Pulmonary artery endothelial cell (primary cell): ENCODE measurements at places on chromosomes 5 and 9. TPM values are rescaled to one million over a fixed set of nuclear protein-coding genes. Genes with fewer than 3 reads are reported as not detected.

GRCh38 chr9:14400658-14400995 is 86.7 kb upstream of the NFIB start:
- peak; percentile 68 for DNase-seq

DNA sequence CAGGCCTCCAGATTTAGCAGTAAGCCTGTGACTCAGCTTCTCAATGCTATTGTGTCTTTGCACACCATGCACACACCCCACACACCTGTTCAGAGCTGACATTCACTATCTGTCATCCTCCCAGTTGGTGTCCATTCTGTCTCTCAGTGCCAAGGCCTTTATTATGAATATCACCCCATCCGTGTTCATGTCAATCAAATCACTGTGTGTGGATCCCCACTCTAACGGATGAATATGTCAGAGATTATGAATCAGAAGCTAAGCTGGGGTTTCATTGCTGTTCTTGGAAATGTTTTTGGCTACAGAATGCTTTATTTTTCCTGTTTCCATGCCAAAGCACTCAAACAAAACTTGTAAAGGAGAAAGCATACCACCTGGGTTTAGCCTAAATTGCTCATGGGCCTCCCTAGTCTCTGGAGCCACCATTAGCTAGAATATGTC is 9.4 kb upstream of the MAMDC2 start:
- DNase-seq: no peak

DNA sequence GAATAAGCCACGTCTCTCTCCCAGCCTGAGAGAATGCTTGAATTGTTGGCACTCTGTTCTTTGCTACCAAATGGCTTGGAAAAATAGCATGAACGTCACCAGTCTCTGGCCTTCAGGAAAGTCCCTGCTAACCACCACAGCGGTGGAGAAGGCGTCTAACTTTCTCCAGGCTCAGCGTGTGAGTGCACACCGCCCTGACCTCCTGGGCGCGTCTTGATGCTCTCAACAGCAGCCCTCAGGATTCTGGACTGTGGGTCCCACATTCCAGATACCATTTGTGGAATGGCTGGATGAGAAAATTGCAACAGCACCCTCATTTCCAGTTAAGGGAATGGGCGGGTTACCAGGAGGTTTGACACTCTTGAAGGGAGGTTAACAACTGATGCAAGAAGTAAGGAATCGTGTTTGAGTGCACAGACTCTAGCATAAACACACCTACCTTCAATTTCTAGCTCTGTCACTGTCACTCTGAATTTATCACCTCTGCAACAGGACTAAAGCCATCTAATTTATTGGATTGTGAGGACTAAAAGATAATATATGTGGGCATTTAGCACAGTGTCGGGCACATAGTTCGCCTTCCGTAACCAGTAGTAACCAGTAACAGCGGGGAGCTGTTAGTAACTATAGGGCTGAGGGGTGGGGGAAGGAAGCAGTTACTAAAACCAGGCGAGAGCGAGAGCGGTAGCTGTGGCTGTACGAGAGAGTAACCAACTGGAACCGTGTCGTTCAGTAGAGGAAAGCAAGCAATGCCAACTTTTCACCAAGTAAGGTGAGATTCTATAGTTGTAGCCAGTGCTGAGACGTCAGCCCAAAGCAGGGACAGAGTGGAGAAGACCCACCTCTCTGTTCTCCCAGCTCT is 807 bp upstream of the PLGRKT start:
- no peak for DNase-seq

DNA sequence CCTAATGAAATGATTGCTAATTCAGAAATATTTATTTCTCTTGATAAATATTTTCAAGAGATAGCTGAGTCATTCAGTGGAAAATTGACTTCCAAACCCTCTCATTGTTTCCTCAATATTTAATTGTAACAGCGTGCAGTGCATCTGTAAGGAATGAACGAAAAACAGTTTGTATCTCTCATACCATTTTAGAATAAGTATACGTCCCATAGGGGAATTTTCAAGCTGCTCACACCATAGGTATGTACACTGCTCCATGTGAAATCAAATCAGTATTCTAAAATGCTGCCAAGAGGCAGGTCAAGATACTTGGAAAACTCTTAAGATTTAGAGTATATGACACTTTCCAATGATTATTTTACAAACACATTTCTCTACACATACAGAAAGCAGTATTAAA is 202.2 kb downstream of the ARL15 start:
- no peak for DNase-seq

GRCh38 chr5:572398-573019 is 39.6 kb upstream of the CEP72 start:
- DNase-seq: no peak

ISL1 gene
- not detected in 2 replicates for total RNA-seq

PCDHA9 gene
- 0.04 TPM in 1 of 2 replicates, not detected in the other for total RNA-seq

IL13 gene
- not detected in 2 replicates for total RNA-seq

SLC25A48 gene
- not detected in 2 replicates for total RNA-seq
